SJCRH30 (cell line): ENCODE measurements at places on chromosomes 11 and 22. TPM values are rescaled to one million over a fixed set of nuclear protein-coding genes. Genes with fewer than 3 reads are reported as not detected.

DNA sequence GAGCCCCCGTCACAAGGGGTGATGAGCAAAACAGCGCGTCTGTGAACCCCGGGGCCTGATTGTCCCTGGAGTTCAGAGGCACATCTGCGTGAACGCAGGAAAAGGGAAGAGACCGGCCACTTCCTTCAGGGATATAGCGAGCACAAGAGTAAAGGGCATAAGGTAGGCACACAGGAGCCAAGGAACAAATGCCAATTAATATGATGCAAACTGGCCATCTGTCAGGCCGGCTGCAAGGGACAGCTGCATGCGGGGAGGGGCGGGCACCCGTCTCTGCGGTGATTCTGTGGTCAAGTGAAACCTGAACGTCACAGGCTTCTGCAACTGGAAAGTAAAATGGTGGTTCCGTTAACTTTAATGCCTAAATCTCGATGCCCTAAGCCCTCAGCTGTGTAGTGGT lies 64.7 kb downstream of the TRIM29 start:
- H3K27ac ChIP-seq = peak overlapping the region; percentile 50; the same call in 1 of the 2 replicates
- H3K4me3 ChIP-seq = no peak overlapping the region; the same call in 1 of the 2 replicates
- H3K36me3 ChIP-seq = no peaks in the 10 kb centered on the region
- peaks cover 7% of the 10 kb centered on the region; the same call in 1 of the 2 replicates for H3K4me1 ChIP-seq
- peak; percentile 66 for DNase-seq
- H3K27me3 ChIP-seq = no peaks in the 10 kb centered on the region

The CRYBB3 gene
- not detected in 2 replicates for total RNA-seq

The TMEM126B gene
- 94.5 and 105 TPM in 2 replicates for total RNA-seq

GRCh38 chr11:102422817-102423712 lies 29.5 kb downstream of the TMEM123 start:
- 0 out of 2 replicates have a peak, but pooled peaks cover 6% of the 10 kb centered on the region for H3K36me3 ChIP-seq
- no peaks in the 10 kb centered on the region for H3K27me3 ChIP-seq
- H3K4me3 ChIP-seq = no peak overlapping the region
- H3K27ac ChIP-seq = no peak overlapping the region

GRCh38 chr22:45094081-45094720 lies 69.5 kb upstream of the NUP50 start:
- H3K4me1 ChIP-seq = no peaks in the 10 kb centered on the region
- H3K36me3 ChIP-seq = no peaks in the 10 kb centered on the region
